Mesothelial cell of epicardium (in vitro differentiated cells): ENCODE measurements at places on chromosomes 3 and 15. TPM values are rescaled to one million over a fixed set of nuclear protein-coding genes. Genes with fewer than 3 reads are reported as not detected.

GRCh38 chr3:36681867-36682266 is 82.5 kb downstream of the DCLK3 start:
- no peak overlapping the region for H3K27ac ChIP-seq
- DNase-seq: no peak
- peaks cover 6% of the 10 kb centered on the region for H3K36me3 ChIP-seq
- no peaks in the 10 kb centered on the region for H3K27me3 ChIP-seq

DNA sequence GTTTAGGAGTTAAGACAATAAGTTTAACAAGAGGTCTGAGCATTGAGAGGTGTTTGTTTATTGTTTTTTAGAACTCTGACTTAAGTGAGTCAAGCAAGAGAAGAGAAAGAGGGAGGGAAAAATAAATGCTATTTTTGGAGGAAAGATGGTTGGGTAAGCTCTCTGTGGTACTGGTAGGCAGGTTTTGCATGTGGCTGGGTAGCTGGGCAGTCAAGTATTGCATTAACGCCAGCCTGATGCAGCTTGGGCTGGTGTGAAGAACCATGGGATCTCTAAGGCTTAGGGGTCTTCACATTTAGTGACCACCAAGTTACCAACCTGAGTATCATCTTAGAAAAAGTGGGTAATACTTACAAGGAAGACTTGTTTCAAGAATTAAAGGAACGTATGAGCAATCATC is 534.5 kb upstream of the SEMA6D start:
- no peak overlapping the region for H3K4me3 ChIP-seq
- no peaks in the 10 kb centered on the region for H3K36me3 ChIP-seq
- no peak for DNase-seq
- H3K27ac ChIP-seq: no peak overlapping the region

GRCh38 chr15:72685925-72686794 is at the start of the genes BBS4 and HIGD2B:
TSS of gene BBS4 (plus strand) at chr15:72686207. CDS start at chr15:72686228, 21 bp downstream.
TSS of gene HIGD2B (minus strand) at chr15:72686182. CDS start at chr15:72676374, 9,808 bp downstream.
- H3K36me3 ChIP-seq: no peaks in the 10 kb centered on the region
- DNase-seq: peak; percentile 87
- H3K4me3 ChIP-seq: peak within 1 kb of the TSS; percentile 96
- peaks cover 10% of the 10 kb centered on the region for H3K4me1 ChIP-seq
- H3K27ac ChIP-seq: peak within 1 kb of the TSS; percentile 99
- peaks cover 2% of the 10 kb centered on the region for H3K27me3 ChIP-seq

DNA sequence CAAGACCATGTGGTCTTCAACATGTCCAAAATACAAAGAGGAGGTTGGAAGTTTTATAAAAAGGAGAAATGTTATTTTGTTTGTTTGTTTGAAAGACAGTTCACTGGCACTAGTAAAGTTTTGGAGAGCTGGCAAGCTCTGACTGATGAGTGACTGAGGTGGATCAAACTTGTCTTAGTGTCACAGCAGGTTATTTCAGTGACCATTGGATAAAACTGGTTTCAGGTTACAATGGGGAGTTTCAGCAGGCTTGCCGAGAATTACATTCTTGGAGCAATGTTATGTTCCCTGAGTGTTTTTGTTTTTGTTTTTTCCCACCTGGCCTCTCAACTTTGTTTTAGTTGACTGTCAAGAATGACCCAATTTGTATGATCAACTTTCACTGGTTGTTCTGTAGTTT is 414.5 kb upstream of the ARHGEF26 start:
- H3K27me3 ChIP-seq: peaks cover 6% of the 10 kb centered on the region
- H3K4me3 ChIP-seq: no peak overlapping the region
- no peak overlapping the region for H3K27ac ChIP-seq
- peaks cover 2% of the 10 kb centered on the region for H3K36me3 ChIP-seq

DNA sequence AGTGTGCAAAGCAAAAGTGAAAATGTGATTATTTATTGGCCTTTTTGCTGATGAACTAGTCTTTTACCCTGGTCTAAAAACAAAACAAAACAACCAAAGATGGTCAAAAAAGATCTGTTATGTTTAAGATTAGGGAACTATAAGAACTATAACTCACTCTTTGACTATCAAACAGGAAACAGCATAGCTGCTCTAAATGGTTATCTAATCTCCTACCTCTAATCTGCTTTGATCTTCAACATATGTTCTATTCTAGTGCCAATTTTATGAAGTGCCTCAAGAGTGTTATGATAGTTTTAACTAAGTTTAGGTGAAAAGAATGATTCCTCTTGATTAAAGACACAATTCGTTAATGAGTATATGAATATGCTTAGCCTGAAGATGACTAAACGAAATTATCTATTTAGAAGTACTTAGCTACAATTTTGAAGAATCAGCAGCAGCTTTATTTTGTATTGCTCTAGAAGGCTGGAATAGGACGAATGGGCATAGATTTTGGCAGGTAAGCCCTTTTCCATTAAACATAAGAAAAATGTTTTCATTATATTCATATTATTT is 46.0 kb downstream of the SETD2 start:
- no peak overlapping the region for H3K4me3 ChIP-seq
- no peaks in the 10 kb centered on the region for H3K27me3 ChIP-seq
- H3K36me3 ChIP-seq: peaks cover 51% of the 10 kb centered on the region
- peaks cover 3% of the 10 kb centered on the region for H3K4me1 ChIP-seq
- no peak overlapping the region for H3K27ac ChIP-seq

DNA sequence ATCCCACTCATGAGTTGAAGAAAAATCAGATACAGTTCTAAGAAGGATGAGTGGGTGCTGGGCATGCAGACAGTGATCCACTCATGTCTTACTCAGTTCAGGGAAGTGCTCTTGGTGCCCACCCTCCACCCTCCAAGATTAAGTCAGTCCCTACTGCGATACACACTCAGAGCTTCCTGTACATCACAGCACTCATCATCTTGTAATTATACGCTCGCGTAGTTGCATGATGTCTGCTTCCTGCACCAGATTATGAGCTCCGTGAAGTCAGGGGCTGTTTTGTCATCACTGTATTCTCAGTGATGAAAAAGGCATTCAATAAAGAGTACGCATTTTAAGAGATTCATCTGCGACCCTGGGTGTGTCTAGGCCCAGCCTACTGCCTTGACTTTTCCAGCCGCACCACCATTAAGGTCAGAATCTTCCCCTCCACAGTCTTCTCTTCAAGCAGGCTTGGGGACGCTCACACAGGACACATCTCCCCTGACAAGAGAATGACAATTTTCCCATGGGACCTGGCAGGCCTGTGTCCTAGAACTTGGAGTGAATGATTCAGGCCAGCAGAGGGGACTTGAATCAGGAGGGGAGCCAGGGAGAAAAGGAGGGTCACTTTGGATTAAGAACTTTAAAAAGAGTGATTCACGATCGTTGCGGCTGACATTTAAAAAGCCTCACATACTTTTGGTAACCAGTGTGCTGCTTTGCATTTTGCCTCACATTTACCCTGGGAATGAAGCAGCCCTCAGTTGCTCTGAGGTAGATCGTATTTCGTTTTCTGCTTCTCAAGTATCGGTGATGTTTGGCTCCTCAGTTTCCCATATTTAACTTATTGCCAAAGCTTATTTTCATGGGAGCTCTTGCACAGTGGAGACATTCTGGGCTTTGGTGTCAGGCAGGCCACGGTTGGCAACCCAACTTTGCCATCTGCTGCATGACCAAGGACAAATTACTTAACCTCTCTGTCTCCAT is 7.9 kb upstream of the PDE8A start:
- no peaks in the 10 kb centered on the region for H3K4me1 ChIP-seq
- DNase-seq: no peak
- H3K4me3 ChIP-seq: no peak overlapping the region

- no peaks in the 10 kb centered on the region for H3K36me3 ChIP-seq
- no peak overlapping the region for H3K4me3 ChIP-seq
- DNase-seq: peak; percentile 60
- H3K27me3 ChIP-seq: peaks cover 4% of the 10 kb centered on the region
Observed at GRCh38 chr15:31200735-31201151, 99.2 kb upstream of the TRPM1 start.

GRCh38 chr3:194475138-194475932 is 11.5 kb downstream of the ATP13A3 start:
- H3K27ac ChIP-seq: no peak overlapping the region
- H3K36me3 ChIP-seq: peaks cover 2% of the 10 kb centered on the region
- no peak for DNase-seq

DNA sequence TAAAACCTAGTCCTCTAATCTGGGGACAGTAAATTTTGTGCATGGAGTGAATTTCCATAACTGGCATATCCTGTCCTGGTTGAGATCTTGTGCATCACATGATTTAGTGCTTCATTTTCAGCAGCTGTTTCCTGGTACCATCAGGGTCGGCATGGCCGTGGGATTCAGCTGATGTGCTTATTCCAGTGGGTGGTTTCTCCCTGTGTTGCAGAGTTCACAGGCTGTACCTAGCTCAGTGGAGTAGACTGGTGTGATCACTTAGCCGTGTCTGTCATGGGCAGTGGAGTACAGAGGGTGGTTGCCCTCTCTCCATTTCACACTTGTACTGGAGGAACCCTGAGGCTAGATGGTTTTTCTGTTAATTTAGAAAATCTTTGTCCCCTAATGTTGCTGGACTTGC is 228.5 kb downstream of the PTPRG start:
- no peak for DNase-seq
- H3K27me3 ChIP-seq: peaks cover 45% of the 10 kb centered on the region
- H3K36me3 ChIP-seq: peaks cover 2% of the 10 kb centered on the region
- H3K4me3 ChIP-seq: no peak overlapping the region
- no peaks in the 10 kb centered on the region for H3K4me1 ChIP-seq
- no peak overlapping the region for H3K27ac ChIP-seq

- H3K27ac ChIP-seq: no peak overlapping the region
- DNase-seq: no peak
- H3K36me3 ChIP-seq: peaks cover 31% of the 10 kb centered on the region
- H3K4me3 ChIP-seq: no peak overlapping the region
- H3K27me3 ChIP-seq: no peaks in the 10 kb centered on the region
Observed at GRCh38 chr3:186073641-186074040, 35.2 kb downstream of the ETV5 start.

GRCh38 chr15:75061272-75061671 is 37.9 kb downstream of the PPCDC start:
- no peak for DNase-seq
- peak overlapping the region; percentile 28 for H3K27ac ChIP-seq
- peaks cover 9% of the 10 kb centered on the region for H3K36me3 ChIP-seq
- peaks cover 16% of the 10 kb centered on the region for H3K4me1 ChIP-seq

DNA sequence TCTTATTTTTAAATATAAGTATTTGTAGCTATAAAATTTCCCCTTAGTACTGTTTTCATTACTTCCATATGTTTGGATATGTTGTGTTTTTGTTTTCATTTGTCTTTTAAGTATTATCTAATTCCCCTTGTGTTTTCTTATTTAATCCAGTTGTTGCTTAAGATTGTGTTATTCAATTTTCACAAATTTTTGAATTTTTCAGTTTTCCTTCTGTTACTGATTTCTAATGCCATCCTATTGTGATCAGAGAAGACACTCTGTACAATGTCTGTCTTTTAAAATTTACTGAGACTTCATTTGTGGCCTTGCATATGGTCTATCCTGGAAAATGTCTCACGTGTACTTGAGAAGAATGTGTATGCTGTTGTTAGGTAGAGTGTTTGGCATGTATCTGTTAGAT is 795.6 kb upstream of the CFAP20DC start:
- H3K27me3 ChIP-seq: peaks cover 2% of the 10 kb centered on the region
- no peak overlapping the region for H3K4me3 ChIP-seq
- no peak for DNase-seq
- peaks cover 5% of the 10 kb centered on the region for H3K36me3 ChIP-seq
- H3K27ac ChIP-seq: no peak overlapping the region

DNA sequence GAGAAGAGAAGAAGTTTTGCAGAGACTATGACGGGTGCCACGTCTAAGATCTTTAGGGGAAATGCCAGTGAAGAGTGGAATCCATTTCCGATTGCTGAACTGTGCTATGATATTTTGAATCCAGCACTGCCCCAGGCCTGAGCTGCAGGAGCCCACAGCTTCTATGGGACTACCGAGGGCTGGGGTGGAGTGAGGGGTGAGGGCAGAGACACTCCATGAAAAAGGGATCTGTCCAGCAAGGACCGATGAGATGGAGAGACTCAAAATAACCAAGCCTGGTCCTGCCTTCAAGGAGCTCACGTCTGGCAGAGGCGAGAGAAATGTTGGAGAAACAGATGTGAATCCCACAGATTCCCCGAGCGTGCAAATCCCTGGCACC is 79.8 kb upstream of the MEF2A start:
- H3K27ac ChIP-seq: peak overlapping the region; percentile 6
- H3K4me3 ChIP-seq: peak overlapping the region; percentile 59
- DNase-seq: no peak

DNA sequence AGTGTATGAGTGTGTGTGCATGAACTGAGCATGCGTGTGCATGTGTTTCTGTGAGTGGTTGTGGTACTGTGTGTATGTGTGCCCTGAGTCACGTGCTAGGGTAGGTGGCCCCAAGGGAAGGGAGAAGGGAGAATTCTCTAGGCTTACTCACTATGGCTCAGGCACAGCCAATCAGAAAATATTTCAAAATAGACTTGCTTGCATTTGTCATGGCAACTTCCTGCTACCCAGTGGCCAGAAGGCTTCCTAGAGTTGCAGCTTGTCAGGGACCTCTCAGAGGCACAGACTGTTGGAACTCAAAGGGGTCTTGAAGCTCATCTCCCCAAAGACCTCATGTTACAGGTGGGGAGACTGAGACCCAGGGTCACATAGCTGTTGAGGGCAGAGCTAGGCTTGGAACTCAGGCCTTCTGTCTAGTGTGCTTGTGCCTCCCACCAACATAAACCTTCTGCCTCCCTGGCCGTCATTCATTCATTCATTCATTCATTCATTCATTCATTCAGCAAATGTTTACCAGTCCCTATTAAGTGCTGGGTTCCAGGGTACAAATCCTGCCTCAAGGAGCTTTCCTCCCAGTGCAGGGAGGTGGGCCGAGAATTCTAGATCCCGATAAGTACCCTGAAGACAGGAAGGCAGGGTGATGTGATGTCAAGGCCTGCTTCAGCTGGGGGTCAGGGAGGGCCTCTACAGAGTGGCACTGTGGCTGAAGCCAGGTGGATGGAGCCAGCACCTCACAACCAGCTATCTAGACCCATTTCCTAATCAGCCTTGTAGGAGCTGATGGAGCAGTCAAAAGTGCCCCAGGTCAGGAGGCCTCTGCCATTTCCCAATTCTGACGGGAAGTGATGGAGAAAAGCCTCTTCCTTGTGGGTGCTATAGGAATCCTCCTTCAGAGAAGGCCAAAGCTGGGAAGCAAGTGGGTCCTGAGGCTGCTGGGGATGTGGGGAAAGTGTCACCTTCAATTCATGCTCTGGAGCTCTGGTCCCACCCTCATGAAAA is 10.9 kb upstream of the RFT1 start:
- H3K36me3 ChIP-seq: no peaks in the 10 kb centered on the region
- H3K27ac ChIP-seq: no peak overlapping the region
- no peaks in the 10 kb centered on the region for H3K27me3 ChIP-seq
- DNase-seq: no peak

Gene EXD1
- total RNA-seq: not detected in 3 replicates

Gene ZIC1
- total RNA-seq: 0.22 TPM in 1 of 3 replicates, not detected in the others

Gene ZNF80
- total RNA-seq: 0.16 TPM in 1 of 3 replicates, not detected in the others

Gene SI
- total RNA-seq: not detected in 3 replicates

Gene ATG3
- 25.9 to 27.6 TPM (median 27.5 TPM) in 3 replicates for total RNA-seq

Gene RYR3
- 2.9 to 3.8 TPM (median 2.9 TPM) in 3 replicates for total RNA-seq

Gene C3orf80
- not detected in 3 replicates for total RNA-seq

Gene SPATA12
- total RNA-seq: not detected in 3 replicates

Gene ASB14
- total RNA-seq: not detected in 3 replicates

Gene MAGEL2
- total RNA-seq: 10.9 to 11.2 TPM (median 10.9 TPM) in 3 replicates
